ENCODE measurements at places on chromosomes 5 and 9.

DNA sequence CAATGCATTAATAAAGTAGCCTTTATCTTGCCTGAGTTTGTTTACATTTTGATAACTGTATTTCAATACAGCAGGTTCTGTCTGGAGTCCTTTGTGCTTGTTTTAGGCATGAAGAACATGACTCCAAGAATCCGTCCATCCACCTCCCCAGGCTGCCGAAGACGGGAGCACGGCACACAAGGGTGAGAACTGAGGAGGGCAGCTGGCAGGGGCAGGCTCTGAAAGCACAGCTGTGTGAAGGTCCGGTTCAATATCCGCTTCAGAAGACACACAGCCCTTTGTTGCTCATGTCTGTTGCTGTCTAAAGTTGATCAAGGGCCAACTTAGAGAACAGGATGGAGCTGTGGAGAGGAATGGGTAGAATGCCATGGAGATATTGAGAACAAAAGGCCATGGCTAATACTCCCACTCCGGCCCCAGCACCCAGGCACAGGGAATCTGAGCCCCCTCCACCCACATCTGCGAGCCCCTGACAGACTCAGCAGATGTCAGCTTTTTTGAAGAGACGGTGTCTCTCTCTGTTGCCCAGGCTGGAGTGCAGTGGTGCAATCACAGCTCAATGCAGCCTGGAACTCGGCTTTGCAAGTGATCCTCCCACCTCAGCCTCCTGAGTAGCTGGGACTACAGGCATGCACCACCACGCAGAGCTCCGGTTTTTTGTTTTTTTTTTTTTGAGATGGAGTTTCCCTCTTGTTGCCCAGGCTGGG is 58.5 kb upstream of the GNE start:
- DNase-seq: no peak

GRCh38 chr5:40226906-40227305 is 452.8 kb upstream of the PTGER4 start:
- DNase-seq: no peak

- no peak for DNase-seq
These were observed at the start of gene CD14 for GRCh38 chr5:140633021-140633471. Gene CD14 (minus strand): TSS chr5:140633175. CDS start chr5:140633071, 104 bp downstream.

GRCh38 chr9:93827545-93828330 is 127.4 kb downstream of the BARX1 start:
- DNase-seq: no peak

DNA sequence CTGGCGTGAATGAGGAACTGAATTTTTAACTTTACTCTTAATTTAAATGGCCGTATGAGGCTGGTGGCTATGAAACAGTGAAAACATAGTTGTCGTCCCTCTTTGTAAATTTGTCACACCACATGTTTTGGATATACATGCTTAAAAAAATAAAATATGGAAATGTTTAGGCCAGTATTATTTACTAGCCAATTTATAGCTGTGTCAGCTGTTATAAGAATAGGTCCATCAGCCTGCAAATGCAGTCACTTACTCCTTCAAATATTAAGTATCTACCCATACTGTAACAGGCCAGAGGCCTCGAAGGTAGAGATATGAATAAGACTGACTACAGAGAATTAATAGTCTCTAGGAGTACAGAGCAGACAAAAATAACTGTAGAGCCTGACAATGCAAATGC is 30.0 kb downstream of the NR6A1 start:
- DNase-seq: no peak

DNA sequence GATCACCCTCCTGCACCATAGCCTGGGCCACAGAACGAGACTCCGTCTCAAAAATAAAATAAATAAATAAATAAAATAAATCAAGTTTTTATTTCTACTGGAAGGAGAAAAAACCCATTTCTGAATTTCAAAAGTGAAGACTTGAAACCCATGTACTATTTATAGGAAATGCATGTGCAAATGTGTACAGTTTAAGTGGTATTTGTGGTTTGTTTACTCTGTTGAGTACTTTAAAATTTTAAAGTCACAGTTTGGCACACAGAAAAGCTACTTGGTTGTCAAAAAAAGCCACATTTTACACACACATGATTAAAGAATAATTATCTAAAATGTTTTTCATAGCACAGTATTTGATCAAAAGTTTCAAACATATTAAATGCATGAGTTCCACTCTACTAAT is 43.6 kb downstream of the NR3C1 start:
- no peak for DNase-seq

DNA sequence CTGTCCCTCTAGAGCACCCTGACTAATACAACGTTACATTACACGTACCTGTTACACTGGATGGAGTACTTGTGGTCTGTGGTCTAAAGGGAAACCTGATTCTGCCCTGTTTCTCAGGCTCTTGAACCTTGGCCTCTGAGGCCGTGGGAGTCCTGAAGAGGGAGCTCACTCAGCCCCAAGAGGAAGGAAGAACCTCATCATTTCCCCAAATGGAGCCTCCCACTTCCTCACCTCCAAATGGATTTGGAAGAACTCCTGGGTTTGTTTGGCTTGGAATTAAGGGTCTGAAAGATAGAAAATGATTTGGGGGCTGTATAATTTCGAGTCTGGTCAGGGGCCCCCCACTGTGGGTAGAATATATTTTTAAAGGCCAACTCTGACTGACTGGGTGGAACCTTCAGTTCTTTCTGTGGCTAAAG is 200.2 kb downstream of the SEMA6A start:
- DNase-seq: no peak

DNA sequence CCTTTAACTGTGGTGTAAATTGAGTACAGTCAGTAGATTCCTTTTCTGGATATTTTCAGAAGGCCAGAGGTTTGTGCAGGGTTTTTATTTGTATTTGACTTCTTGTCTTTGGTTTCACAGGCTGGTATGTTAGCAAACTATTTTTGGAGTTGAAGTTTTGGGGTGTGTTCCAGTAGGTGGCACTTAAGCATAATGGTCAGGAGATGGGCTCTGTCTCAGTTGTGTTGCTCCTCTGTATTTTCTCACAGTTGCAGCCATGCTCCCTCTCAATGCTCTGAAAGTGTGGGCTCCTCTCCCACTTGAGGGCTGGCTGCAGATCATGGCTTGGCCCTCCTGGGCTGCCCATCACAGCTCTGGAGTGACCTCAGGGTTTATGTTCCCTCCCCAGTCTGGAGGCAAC is 267.0 kb upstream of the PCSK5 start:
- DNase-seq: no peak

GRCh38 chr9:81607593-81608288 is 81.6 kb downstream of the TLE1 start:
- DNase-seq: no peak

- DNase-seq: no peak
These were observed 80.5 kb downstream of the RAI14 start for GRCh38 chr5:34736445-34737115.

DNA sequence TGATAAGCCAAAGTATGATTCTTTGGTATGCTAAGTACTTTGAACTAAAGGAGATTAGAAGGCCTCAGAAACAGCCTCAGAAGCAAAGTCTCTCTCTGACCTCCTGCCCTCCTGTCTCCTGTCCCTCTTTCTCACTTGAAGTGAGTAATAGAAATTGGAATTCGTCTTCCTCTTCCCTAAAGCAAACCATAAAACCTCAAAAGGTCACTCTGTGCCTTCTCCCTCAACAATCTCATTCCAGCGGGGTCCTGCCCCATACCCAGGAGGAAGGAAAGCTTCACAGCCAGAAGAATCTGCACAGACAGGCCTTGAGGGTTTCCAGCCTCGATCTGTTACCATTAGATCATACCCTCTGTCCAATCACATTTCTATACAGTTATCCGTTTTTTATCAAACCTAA is 87.8 kb downstream of the HAPLN1 start:
- DNase-seq: no peak

- no peak for DNase-seq
These were observed 5.1 kb upstream of the SMIM15 start for GRCh38 chr5:61167382-61167781.

DNA sequence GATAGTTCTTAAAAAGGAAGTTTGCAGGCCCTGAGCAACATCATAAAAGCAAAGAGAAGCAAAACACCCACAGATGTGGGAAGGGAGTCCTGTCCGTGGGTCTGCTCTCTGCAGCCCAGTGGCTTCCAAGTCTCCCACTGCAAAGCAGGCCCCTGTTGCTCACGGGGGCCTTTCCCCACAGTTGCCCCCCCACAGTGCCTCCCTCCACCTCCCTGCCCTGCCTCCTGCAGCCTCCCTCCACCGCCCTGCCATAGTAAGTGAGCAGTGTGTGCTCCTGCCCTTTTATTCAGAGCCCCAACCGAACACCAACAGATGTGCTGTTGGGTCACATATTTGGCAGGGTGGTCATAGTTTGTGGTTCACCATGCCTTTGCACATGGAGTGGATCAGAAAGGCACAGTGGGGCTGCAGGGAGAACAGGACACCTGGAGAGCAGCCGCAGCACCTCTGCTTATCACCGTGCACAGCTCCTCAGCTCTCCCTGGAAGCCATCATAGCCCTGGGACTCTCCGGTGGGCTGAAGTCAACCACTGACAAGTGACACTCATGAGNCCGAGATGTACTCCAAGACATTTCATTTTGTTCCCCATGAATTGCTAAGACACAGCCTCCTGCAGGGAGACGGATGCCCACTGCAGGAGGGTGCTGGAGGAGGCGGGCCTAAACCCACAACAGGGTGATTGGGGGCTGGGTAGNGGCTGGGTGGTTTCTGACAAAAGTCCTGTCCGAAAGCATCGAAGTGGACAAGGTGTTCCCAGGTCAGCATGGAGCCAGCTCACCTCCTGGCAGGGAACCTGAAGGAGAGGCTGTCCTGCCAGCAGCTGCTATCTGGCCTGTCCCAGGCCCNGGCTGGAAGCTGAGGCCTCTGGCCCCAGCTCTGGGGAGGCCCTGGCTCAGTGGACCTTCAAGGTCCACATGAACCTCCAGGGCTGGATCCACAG is 278.9 kb downstream of the GADD45G start:
- no peak for DNase-seq

DNA sequence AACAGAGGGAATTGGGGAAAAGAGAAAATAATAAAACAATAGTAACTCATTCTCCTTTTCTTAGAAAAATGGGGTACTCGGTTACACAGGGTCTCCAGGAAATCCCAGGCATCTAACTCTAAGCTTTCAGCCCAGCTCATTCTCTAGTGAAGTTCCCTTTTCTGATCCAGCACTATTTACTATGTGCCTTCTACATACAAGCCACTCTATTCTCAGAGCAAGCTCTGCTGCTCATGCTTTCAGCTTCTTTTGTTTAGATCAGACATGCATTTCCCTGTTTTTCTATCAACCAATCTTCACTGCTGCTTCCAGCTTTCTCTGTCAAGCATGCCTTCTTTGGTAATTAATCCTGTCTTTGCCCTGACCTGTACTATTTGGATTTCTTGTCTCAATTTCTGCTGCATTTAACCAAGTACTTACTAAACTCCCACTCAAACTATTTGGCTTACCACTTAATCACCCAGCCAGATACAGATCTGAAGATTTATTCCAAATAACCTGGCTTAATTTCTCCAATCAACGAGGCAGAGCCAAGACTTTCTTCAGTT is 25.3 kb downstream of the OSMR start:
- no peak for DNase-seq

DNA sequence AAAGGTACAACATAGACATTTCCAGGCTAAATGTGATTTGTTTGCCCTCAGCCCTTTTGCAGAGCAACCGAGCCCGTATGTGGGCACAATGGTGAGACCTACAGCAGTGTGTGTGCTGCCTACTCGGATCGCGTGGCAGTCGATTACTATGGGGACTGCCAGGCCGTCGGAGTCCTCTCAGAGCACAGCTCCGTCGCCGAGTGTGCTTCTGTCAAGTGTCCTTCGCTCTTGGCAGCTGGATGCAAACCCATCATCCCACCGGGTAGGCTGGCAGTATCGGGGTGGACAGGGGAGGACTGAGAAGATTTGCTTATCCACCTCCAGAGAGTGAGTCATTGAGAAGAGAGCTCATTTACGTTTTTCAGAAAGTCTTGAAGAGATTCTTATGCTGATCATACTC is 17.8 kb upstream of the GLIPR2 start:
- DNase-seq: no peak

Measured in activated CD4-positive, alpha-beta T cell treated with anti-CD3 and anti-CD28 coated beads, Interleukin-2, amount 50 U/mL, for 24 hours (primary cell).